ENCODE measurements at places on chromosomes 2 and 18.

- no peak for DNase-seq
Measured at GRCh38 chr2:1591461-1591770, 152.9 kb downstream of the PXDN start.

DNA sequence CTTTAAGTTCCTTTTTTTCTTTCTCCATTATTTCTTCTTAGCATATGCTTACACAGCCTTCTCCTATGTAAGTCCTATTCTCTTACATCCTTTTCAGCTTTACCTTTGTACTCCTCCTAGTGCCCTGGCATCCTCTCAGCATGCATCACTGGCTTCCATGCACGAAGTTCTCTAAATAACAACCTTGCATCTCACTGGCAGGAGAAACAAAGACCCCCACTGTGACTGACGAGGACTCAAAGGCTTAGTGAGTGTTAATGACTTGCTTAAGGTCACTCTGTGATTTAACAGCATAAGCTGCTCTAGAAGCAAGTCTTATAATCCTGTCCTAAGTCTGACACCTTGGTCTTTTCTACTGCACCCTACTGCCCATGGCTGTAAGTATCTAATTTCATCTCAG is 1236.0 kb upstream of the CELF4 start:
- DNase-seq = no peak

- no peak for DNase-seq
Measured at GRCh38 chr2:134324947-134325346, 71.1 kb downstream of the MGAT5 start.

- no peak for DNase-seq
Measured at GRCh38 chr18:27704736-27705361, 472.1 kb downstream of the CDH2 start.

- no peak for DNase-seq
Measured at GRCh38 chr2:1082456-1083205, 132.0 kb downstream of the SNTG2 start.

DNA sequence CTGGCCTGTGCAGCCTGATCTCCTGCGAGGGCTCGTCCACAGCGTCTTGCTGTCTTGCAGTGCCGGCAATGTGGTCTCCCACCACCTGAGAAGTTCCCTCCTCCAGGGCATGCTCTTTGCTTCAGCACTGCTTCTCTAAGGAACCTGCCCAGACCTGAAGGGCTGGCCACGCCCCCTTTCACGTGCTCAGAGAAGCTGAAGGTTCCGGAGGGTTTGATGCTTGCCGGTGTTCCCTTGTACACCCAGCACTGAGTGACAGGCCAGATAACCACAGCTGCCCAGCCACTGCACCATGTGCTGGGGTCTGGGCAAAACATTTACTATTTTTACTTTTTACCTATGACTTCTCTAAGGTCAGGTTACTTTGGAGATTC is 1.7 kb upstream of the POLR2D start:
- DNase-seq = no peak

DNA sequence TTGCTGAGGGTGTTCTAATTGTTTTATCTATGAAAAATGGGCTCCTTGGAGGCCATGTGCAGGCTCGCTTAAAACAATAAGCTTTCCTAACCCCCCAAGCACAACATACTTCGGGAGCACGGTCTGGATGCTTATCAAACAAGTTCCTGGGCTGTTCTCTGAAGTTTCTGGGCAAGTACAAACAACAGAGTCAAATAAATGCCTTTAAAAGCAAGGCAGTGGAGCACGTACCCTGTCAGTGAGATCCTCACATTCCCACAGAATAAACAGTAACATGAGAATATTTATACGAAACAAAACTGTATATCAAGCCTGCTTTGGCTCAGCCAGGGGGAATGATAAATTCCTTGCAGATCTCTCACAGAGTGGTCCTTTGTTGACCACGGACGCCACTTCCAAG is 44.8 kb downstream of the FTCDNL1 start:
- DNase-seq = no peak

GRCh38 chr18:42298759-42299675 is 344.0 kb downstream of the PIK3C3 start:
- peak; percentile 88 for DNase-seq

GRCh38 chr2:37558623-37559022 is 112.8 kb downstream of the CDC42EP3 start:
- DNase-seq = no peak

GRCh38 chr2:186554429-186554828 is 35.4 kb upstream of the ITGAV start:
- no peak for DNase-seq

Data from NCI-H1092 treated with DMSO at 0.1 percent for 48 hours (cell line).